T-helper 9 cell (primary cell): ENCODE measurements at places on chromosomes 2 and 18.

DNA sequence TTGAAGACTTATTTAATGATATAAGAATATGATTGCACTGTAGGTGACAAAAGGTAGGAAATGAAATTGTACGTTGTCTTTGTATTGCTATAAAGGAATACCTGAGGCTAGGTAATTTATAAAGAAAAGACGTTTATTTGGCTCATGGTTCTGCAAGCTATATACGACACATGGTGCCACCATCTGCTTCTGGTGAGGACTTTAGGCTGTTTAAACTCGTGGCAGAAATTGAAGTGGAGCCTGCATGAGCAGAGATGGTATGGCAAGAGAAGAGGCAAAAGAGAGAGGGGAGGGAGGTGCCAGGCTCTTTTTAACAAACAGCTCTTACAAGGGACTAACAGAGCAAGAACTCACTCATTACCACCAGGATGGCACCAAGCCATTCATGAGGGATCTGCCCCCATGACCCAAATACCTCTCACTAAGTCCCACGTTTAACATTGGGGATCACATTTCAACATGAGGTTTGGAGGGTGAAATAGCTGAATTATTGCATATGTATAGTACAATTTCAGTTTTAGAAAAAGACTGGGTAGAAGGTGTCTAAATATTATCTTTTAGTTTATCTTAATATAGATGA lies 86.8 kb downstream of the GULP1 start:
- DNase-seq = no peak

DNA sequence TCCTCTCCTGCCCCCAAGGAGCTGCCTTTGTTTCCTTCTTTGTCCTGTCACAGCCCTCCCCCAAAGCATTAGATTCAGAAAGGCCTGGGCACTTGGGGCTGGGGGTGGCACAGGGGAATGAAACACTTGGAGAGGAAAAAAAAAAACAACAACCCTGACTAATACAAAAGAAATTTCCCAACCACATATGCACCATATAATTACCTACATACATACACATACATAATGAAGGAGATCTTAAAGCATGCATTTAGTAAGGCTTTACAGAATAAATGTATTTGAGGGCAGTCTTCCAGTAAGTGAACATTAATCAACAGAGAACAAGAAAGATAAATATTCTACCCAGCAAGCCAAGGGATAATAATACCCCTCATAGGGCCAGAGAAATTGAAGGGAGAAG lies 70.0 kb upstream of the PPP1CB start:
- no peak for DNase-seq

DNA sequence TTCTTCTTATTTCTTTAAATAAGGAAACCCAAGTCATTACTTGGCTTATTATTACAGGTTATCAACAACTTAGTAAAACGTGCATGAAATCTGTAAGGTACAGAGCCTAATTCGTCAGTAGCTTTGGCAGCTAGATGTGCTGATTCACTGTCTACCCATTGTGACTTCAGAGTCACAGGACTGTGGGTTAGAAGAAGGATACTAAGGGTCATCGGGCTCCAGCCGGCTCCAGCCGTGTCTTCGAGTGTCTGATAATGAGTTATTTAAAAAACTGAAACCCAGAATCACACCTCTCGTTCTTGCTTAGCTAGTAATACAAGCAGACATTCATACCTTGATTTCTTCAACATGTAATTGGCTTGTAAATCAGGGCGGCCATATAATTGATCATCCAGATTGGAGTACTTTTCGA lies 170.5 kb downstream of the FMNL2 start:
- no peak for DNase-seq

- DNase-seq = no peak
These were observed 653.0 kb downstream of the CNTNAP5 start for GRCh38 chr2:124678043-124678442.

GRCh38 chr2:85189606-85190270 lies 56.5 kb downstream of the TCF7L1 start:
- DNase-seq = no peak

DNA sequence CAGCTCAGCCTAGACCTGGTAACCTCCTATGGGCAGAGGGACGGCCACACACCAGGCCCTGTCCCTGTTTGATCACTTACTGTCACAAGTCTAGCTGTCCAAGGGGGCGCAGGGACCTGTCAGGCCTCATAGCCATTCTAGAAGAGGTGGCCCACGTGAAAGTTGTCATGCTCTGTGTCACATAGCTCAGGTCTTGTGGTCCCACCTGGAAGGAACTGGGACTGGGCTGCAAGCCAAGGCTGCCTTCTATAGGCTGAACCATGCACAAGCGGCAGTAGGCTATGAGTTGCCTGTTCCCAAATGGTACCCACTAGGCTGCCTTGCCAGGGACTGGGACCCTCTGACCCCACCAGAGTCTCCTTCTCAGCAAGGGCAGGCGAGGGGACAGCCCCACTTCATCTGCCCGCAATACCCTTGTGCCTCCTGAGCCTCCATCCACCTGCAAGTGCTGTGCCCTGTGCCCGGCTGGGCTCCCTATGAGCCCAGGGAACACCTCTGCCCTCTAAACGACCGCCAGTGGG lies 177.5 kb downstream of the ANAPC1 start:
- no peak for DNase-seq
